ENCODE measurements at places on chromosomes 12 and 14.

DNA sequence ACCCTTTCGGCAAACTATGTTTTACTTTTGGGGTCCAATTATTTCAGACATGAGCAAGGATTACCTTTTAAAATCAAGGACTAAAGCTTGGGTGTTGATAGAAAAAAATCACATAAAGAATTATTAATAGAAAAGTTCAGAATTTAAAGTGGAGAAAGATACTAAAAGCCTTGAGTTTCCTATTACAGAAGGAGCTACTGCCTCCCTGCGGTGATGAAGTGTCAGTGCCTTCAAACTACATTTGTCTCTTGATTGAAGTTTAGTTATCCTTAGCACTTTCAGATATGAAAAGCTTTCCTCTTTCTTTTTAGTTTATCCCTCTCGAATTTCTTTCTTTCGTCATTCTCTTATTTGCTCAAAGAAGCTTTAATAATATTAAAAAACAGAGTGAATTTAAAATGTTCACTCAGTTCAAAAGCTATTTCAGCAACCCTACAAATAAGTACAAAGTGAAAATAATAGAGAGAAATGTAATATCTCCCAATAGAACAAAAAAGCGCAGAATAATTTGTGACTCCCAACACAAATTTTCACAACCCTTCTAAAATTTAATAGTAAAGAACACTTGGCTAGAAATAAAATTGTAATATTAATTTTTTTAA is 87.6 kb downstream of the SEC23A start:
- peak; percentile 32 for DNase-seq

- no peak for DNase-seq
Measured at GRCh38 chr14:93092606-93093556, 22.8 kb downstream of the ITPK1 start.

DNA sequence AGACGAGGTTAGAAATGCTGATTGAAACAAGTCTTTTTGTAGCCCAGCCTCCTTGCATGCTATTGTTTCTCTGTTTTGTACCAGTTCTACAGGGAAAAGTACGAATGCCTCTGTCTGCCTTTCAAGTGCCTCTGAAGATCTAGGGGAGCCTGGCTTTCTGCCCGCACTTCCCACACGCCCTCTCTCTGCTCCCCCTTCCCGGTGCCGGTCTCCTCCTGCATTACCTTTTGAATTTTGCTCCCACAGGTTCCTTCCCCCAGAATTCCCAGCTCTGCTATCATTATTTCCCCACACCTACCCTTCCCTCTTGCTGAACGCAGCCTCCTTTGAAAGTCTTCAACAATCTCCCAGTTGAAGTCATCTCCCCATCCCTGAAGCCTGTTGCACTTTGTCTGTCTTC is 689.7 kb downstream of the BCL11B start:
- DNase-seq, result no peak

DNA sequence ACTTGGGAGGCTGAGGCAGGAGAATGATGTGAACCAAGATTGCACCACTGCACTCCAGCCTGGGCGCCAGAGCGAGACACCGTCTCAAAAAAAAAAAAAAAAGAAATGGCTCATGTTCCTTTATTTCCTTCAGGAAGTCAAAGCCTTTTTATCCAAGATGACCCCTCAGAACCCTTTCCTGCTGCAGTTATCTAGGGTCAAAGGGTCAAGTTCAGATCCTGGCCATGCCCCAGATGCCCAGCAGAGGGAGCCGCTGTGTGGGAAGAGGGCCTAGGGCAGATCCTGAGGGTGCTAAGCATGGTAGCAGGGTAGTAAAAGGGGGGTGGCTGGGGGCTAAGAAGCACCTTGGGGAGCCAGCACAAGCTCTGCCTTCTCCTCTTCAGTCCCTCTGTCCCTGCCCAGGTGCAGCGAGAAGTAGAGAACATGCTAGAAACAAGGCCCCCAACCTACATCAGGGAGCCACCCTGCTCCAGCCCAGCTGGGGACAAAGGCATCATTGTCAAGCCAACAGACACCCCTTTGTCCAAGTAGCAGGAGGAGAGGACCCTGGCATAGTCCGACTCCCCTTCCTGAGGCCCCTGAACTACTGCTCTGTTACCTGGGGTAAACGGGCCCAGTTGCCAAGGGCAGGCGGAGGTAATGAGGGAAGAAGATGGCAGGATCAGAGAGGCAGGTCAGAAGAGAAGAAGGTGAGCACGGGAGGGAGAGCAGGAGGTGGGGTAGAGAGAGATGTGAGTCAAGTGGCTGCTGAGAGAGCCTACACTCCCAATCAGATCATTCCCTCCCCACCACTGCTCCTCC is 6.5 kb downstream of the NFE2 start:
- DNase-seq, result peak; percentile 81

DNA sequence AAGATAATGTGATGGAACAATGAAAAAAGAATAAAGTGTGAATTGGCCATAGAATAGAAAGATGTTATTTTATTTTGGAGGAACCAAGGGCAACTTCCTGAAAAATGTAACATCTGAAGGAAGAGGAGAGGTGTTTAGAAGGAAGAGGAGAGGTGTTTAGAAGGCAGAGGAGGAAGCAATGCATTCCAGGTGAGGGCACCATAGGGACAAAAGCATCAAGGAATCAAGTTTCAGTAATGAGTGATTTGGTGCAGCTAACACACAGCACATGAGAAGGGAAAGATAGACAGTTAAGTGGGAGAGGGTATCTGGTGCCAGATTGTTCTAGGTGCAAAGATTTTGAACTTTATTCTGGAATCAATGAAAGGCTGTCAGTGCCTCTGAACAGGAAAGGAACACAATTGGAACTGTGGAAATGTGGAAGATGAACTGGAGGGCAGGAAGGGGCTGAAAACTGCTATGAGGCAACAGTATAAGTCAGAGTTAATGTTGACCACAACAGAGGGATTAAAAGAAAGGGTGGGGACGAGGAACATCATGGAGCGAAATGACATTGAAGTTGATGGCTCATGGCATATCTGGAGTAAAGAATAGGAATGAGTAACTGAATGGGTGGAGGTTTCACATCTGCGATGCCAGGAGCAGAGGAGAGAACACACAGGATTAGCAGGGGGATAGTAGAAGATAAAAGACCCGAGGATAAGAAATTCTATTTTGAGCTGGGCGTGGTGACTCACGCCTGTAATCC is 326.6 kb downstream of the LRIG3 start:
- no peak for DNase-seq

GRCh38 chr12:3929875-3930615 is 56.8 kb upstream of the PARP11 start:
- DNase-seq, result no peak

DNA sequence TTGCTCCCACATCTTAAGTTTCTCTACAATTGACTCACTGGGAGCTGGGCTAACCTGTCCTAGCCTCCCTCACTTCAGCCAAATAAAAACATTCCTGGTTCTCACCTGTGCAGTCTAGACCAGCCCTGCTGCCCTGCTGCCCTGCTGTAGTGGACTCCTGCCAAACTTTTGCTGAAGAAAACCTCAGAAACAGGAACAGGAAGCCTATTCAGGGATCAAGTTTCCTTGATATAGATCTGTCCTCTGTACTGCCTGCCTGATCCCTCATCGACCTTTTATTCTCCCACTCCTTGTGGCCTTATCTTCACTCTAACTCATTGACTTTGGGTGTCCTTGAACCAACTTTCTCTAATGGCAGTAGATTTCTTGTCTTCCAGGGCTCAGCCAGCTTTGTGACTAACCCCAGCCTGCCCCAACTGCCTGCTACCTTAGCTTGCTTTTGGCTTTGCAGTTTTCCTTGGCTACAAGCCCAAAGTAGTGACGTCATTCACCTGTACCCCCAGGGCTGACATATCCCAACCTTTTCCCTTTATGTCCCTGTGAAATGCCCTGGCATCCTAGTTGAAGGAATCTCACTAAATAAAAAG is 234.8 kb downstream of the DUSP6 start:
- DNase-seq, result no peak

- DNase-seq, result no peak
Measured at GRCh38 chr12:128600886-128601285, 222.9 kb downstream of the SLC15A4 start.

DNA sequence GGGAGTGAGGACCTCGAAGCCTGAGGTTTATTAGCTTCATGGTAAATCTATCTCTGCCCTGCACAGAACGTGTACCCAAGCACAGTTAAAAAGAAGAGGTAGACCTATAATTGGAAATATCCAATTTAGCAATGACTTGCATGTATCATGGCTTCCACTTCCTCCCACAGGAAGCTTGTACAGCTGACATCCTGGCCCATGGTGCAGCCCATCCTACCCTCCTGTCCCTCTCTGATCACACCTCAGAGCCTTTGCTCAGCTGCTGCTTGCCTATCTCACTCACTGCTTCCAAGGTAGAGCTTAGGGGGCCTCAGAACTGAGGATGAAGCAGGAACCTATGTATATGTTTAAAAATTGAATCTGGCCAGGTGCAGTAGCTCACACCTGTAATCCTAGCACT is 4.3 kb upstream of the BCDIN3D start:
- DNase-seq, result no peak

GRCh38 chr12:122949405-122949804 is 16.9 kb downstream of the ABCB9 start:
- no peak for DNase-seq

- DNase-seq, result no peak
Measured at GRCh38 chr12:109760930-109761921, 47.6 kb downstream of the FAM222A start.

DNA sequence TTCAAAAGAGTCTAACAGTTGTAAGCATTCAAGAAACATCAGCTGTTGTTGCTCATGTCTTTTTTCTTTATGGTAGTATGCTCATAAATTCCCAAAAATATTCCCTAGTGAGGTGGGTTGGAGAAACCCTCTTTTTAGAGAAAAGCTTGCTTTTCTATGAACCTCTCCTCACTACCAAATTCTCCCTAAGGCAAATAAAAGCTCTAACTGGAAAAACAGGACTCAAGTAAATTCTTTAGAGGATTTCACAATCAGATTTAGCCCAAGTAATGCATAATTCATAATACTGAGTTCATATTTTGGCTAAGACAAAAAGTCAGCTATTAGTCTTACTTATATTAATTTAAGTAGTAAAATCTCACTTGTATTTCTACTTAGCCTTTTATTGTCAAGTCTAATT is 59.1 kb downstream of the DIO2 start:
- no peak for DNase-seq

DNA sequence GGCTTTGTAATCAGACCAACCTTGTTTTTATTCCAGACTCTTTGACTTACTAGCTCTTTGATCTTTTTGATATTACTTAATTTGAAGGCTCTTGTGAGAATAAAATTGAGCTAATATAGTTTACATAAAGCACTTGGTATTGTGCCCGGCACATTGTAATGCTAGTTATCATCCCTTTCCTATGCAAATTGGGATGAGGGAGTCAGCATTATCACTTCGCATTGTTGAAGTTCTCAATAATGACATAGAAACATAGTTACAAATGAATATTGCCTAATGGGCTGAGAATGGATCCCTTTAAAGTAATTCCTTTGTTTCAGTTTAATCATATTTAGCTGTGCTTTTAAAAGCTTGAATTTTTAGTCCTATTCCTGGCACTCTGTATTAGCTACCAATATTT is 36.6 kb downstream of the SUPT16H start:
- no peak for DNase-seq

- no peak for DNase-seq
Measured at GRCh38 chr12:110199339-110200123, 75.4 kb downstream of the IFT81 start.

- no peak for DNase-seq
Measured at GRCh38 chr12:89991807-89992590, 283.4 kb upstream of the ATP2B1 start.

DNA sequence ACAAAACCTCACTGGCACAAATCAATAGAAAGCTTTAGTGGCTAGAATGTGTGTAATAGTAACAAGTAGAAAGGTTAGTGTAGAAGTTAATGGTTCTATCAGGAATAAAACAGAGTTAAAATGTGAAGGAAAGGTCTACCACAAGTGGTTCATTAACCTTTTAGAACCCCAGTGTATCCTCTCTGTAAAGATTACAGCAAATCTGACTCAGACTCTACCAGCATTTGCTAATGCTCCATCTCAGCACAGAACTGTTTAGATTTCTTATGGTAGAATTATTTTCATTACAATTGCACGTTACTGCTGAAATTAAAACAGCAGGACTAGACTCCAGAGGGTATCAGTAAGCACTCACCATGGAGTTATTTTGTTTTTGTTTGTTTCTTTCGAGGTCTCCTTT is 609.0 kb upstream of the LMO3 start:
- DNase-seq, result no peak

- DNase-seq, result no peak
Measured at GRCh38 chr12:27996761-27997160, 24.2 kb upstream of the PTHLH start.

DNA sequence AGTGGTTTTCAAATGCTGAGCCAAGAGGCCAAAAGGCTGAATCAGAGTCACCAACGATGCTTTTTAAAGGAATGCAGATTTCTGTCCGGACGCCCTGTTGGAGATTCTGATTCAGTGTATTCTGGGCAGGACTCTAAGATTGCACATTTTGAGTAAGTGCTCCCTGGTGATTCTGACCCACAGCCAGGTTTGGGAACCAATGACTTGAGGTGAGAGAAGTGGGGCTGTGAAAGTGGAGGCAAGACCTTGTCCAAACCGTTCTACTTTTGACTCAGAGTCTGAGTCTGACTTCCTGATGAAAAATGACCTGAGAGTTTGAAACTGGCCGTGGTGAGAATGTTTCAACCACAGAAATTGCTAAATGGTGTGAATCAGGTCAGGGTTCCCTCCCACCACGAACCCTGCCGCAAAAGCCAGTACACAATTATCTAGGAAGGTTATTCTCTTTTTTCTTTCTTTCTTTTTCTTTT is 90.2 kb downstream of the NTN4 start:
- DNase-seq, result no peak

- no peak for DNase-seq
Measured at GRCh38 chr12:68269779-68270178, 16.4 kb upstream of the IL22 start.

- DNase-seq, result no peak
Measured at GRCh38 chr12:111355201-111355925, 13.5 kb downstream of the PHETA1 start.

- DNase-seq, result peak; percentile 45
Measured at GRCh38 chr14:68780358-68781160, 12.3 kb downstream of the ZFP36L1 start.
